ENCODE measurements at places on chromosomes 2 and 18. TPM values are rescaled to one million over a fixed set of nuclear protein-coding genes. Genes with fewer than 3 reads are reported as not detected.

DNA sequence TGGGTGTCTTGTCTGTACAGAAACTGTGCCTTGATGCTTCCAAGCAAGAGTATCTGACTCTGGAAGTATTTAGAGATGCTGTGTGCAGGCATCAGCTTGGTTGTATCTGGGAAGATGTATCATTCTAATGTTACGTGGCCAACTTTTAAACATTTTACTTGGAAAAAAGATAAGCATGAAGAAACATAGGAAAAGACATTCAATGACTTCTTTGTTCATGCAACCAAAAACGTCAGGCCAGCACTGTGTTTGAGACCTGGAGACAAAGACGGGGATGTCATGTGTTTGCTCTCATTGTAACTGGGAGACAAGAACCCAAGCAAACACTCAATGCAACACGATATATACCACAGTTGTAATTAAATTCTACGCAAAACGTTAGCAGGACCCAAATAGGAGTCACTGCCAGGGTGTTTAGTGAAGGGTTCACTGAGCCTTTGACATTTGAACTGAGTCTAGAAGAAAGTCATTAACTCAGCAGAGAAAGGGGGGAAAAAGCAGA lies 8.9 kb upstream of the SESTD1 start:
- H3K4me3 ChIP-seq, result no peak overlapping the region
- peaks cover 7% of the 10 kb centered on the region for H3K4me1 ChIP-seq
- no peak for DNase-seq
- peaks cover 16% of the 10 kb centered on the region for H3K27me3 ChIP-seq

DNA sequence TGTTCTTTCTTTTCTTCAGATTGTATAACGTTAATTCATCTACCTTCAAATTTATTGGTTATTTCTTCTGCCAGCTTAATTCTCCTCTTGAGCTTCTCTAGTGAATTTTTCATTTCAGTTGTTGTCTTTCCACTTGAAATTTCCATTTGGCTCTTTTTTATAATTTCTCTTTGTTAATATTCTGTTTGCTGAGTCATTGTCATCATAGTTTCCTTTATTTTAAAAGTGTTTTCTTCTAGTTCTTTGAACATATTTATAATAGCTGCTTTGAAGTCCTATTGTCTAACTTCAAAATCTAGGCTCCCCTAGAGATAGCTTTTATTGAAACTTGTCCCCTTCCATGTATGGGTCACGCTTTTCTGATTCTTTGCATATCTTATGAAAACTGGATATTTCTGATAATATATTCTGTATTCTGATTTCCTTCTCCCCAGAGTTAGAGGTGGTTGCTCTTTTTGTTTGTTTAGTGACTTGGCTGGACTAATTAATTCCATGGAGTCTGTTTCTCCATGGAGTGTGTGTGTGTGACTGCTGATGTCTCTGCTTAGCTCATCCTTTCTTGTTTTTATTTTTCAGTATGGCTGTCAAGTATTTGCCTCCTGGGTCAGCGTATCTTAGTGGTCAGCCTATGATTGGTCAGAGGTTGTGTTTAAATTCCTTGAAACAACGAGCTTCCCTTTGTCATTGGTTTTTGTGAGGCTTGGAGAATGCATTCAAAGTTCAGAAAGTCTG lies 47.6 kb downstream of the DIS3L2 start:
- H3K4me1 ChIP-seq, result no peaks in the 10 kb centered on the region
- H3K27ac ChIP-seq, result no peak overlapping the region
- H3K36me3 ChIP-seq, result no peaks in the 10 kb centered on the region
- no peak for DNase-seq

DNA sequence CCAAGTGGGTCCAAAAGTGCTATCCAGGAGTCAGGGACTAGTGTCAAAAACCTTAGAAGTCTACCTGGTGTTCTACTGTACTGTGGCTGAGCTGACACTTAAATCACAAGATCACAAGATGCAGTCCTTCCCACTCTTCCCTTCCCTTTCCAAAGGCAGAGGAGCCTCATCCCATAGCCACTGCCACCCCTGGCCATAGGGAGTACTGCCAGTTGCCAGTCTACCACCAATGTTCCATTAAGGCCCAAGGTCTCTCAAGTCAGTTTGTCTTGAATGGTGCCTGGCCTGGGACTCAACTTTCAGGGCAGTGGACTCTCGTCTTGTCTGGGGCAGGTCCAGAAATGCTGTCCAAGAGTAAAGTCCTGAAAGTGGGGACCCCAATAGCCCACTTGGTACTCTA lies 585.6 kb downstream of the NUP35 start:
- DNase-seq, result no peak
- H3K27me3 ChIP-seq, result no peaks in the 10 kb centered on the region
- no peaks in the 10 kb centered on the region for H3K4me1 ChIP-seq

GRCh38 chr2:36797324-36798070 lies 101.0 kb downstream of the VIT start:
- H3K27me3 ChIP-seq, result peaks cover 22% of the 10 kb centered on the region
- no peak for DNase-seq
- H3K4me1 ChIP-seq, result peaks cover 2% of the 10 kb centered on the region
- no peaks in the 10 kb centered on the region for H3K36me3 ChIP-seq
- H3K4me3 ChIP-seq, result no peak overlapping the region

- no peak for DNase-seq
- no peaks in the 10 kb centered on the region for H3K27me3 ChIP-seq
- H3K4me3 ChIP-seq, result no peak overlapping the region
- peaks cover 4% of the 10 kb centered on the region for H3K4me1 ChIP-seq
Measured at GRCh38 chr2:174181368-174181767, 67.0 kb downstream of the OLA1 start.

DNA sequence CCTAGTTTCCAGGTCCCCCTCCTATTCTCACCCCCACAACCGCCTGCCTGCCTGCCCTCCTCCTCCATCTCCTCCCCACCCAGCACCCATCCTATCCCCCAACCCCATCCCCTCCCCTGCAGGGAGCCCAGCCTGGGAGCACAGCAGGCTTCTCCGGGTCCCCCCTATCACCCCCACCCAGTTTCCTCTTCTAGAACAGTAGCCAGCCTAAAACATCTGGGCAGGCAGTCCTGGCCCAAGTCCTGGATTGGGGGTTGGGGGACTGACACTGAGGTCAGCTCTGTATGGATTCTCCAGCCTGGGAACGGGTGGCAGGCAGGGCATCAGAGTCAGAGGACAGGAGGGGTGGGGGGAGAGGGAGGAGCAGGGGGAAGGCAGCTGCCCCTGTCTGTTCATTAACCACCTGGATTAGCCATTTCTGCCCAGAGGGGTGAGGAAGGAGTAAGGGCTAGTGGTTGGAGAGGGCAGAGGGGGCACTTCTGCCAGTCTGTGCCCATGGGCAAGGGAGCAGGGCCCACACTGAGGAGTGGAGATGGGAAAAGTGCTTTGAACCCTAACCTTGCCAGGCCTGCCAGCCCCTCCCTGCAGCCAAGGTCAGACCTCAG lies 60.0 kb downstream of the TNS1 start:
- H3K4me1 ChIP-seq, result peaks cover 62% of the 10 kb centered on the region
- H3K27me3 ChIP-seq, result peaks cover 26% of the 10 kb centered on the region
- peak overlapping the region; percentile 72 for H3K4me3 ChIP-seq

DNA sequence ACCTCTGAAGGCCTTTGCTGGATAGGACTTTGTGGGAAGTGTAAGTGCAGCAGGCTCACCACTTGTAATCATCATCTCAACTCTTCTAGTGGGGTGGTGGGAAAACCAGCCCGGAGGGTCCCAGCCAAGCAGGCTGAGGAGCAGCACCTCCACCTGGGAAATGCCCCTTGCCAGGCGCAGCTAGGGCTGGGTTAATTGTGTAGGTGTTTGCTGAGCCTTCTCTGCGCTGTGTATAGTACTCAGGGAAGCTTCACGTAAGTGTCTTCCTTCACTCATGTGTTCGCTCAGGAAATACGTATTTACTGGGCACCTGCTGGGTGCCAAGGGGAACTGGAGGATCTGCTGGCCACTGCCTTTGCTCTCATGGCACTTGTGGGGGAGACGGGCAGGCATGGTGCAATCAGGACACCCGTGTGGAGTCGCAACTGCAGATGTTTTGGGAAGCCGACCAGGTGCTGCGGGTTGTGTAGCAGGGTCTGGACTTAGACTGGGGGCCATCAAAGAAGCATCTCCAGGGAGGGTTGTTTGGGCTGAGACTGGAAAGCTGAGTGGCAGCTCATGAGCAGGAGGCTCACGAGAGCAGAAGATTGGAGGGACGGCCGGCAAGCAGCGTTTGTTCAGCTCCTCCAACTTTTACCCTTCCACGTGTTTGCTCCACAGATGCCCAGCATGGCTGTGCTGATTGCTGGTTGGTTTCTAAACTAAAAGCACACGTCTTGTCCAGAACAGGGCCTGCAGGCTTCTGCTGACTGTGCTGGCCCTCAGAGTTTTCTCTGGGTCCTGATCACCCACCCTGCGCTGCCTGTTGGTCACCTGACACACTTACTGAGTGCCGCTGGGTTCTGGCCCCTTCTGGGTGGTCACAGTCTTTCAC lies 164.6 kb downstream of the LDLRAD4 start:
- H3K27ac ChIP-seq, result peak overlapping the region; percentile 92
- no peaks in the 10 kb centered on the region for H3K36me3 ChIP-seq
- no peak for DNase-seq

DNA sequence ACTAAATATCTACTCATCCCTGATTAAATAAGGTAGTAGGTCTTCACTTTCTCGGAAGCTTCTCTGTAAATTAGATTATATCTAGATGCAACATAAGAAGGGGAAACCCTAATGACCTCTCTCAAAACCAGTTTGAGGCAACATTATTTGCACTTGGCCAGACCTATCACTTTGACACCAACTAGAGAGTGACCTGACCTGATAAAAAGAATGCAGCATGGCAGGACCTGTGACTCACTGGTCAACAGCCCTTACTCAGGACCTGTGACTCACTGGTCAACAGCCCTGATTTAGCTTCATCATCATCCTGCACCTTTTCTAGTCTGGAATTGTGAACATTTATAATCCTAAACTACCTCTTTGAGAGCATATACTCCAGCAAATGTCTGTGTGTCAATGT lies 1957.7 kb upstream of the CELF4 start:
- no peak overlapping the region for H3K27ac ChIP-seq
- no peak for DNase-seq
- H3K4me1 ChIP-seq, result no peaks in the 10 kb centered on the region
- H3K4me3 ChIP-seq, result no peak overlapping the region
- H3K36me3 ChIP-seq, result no peaks in the 10 kb centered on the region
- H3K27me3 ChIP-seq, result no peaks in the 10 kb centered on the region

DNA sequence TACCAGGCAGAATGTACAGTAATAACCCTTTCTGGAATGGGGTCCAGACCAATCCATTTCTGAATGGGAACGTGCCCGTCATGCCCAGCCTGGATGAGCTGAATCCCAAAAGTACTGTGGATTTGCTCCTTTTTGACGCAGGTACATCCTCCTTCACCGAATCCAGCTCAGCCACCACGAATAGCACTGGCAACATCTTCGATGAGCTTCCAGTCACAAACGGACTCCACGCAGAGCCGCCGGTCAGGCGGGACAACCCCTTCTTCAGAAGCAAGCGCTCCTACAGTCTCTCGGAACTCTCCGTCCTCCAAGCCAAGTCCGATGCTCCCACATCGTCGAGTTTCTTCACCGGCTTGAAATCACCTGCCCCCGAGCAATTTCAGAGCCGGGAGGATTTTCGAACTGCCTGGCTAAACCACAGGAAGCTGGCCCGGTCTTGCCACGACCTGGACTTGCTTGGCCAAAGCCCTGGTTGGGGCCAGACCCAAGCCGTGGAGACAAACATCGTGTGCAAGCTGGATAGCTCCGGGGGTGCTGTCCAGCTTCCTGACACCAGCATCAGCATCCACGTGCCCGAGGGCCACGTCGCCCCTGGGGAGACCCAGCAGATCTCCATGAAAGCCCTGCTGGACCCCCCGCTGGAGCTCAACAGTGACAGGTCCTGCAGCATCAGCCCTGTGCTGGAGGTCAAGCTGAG lies 89.6 kb downstream of the SH3BP4 start:
- DNase-seq, result no peak
- no peaks in the 10 kb centered on the region for H3K27me3 ChIP-seq
- no peaks in the 10 kb centered on the region for H3K36me3 ChIP-seq
- H3K4me3 ChIP-seq, result no peak overlapping the region
- H3K4me1 ChIP-seq, result peaks cover 13% of the 10 kb centered on the region

DNA sequence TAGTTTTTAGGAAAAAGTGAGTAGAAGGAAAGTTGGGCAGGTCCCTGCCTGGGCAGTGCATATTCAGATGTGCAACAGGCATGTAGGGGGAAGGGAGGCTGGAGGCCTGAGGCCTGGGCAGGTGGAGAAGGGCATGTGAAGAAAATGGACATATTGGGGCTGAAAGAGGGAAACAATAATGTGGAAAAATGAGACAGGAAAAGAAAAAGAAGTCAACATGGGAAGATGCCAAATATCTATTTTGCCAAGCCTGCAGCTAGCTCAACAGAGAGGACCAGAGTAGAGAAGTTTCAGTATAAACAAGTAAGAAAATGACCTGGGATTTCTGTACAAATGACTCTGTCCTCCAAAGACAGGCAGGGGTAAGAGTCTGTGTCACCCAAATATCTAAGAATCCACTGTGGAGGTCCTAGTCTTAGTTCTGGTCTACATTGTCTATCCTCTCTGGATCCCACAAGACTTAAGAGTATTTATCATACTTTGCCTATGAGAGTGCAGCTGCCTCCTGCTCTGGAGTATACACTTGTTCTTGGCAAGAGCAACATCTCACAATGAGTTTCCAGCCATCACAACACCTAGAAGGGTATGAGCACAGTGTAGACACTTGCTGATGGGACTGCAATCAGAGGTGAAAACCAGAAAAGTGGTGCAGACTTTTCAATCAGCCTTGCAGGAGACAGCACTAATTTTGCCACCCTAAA lies 80.2 kb downstream of the CLHC1 start:
- H3K4me1 ChIP-seq, result peaks cover 1% of the 10 kb centered on the region
- no peak overlapping the region for H3K27ac ChIP-seq
- no peaks in the 10 kb centered on the region for H3K36me3 ChIP-seq
- H3K27me3 ChIP-seq, result no peaks in the 10 kb centered on the region
- H3K4me3 ChIP-seq, result no peak overlapping the region

GRCh38 chr18:58967751-58968254 lies 103.1 kb downstream of the ZNF532 start:
- peaks cover 7% of the 10 kb centered on the region for H3K27me3 ChIP-seq
- no peaks in the 10 kb centered on the region for H3K36me3 ChIP-seq
- no peak for DNase-seq
- no peaks in the 10 kb centered on the region for H3K4me1 ChIP-seq

- no peak overlapping the region for H3K27ac ChIP-seq
- H3K27me3 ChIP-seq, result peaks cover 10% of the 10 kb centered on the region
- no peak for DNase-seq
- H3K36me3 ChIP-seq, result no peaks in the 10 kb centered on the region
- H3K4me3 ChIP-seq, result no peak overlapping the region
Measured at GRCh38 chr18:58581265-58581664, 47.6 kb downstream of the ALPK2 start.

- H3K36me3 ChIP-seq, result no peaks in the 10 kb centered on the region
- H3K27ac ChIP-seq, result no peak overlapping the region
- peaks cover 39% of the 10 kb centered on the region for H3K4me1 ChIP-seq
- H3K27me3 ChIP-seq, result peaks cover 73% of the 10 kb centered on the region
Measured at GRCh38 chr2:205686056-205686782, 3.9 kb downstream of the NRP2 start.

GRCh38 chr2:45822272-45822630 lies 170.8 kb downstream of the PRKCE start:
- H3K4me3 ChIP-seq, result no peak overlapping the region
- no peak for DNase-seq
- H3K36me3 ChIP-seq, result no peaks in the 10 kb centered on the region
- no peak overlapping the region for H3K27ac ChIP-seq
- H3K4me1 ChIP-seq, result peaks cover 17% of the 10 kb centered on the region
- no peaks in the 10 kb centered on the region for H3K27me3 ChIP-seq

- DNase-seq, result no peak
- no peaks in the 10 kb centered on the region for H3K27me3 ChIP-seq
- no peak overlapping the region for H3K27ac ChIP-seq
- no peaks in the 10 kb centered on the region for H3K4me1 ChIP-seq
- H3K36me3 ChIP-seq, result no peaks in the 10 kb centered on the region
Measured at GRCh38 chr2:235616885-235617284, 123.0 kb downstream of the AGAP1 start.

Gene TMEM200C
- not detected for total RNA-seq

Gene CHST9
- not detected for total RNA-seq

Gene RAPGEF4
- 0.97 TPM for total RNA-seq

Gene ASXL3
- not detected for total RNA-seq

Gene CDK5R2
- not detected for total RNA-seq

Gene NFATC1
- 26.5 TPM for total RNA-seq

Measured in activated CD8-positive, alpha-beta T cell treated with anti-CD3 and anti-CD28 coated beads, Interleukin-2, amount 10 ng/mL, durations not matched to agents 7 days and 5 days (primary cell).